Cortex of kidney (tissue), 1 donor: ENCODE measurements at places on chromosomes 2 and 18.

DNA sequence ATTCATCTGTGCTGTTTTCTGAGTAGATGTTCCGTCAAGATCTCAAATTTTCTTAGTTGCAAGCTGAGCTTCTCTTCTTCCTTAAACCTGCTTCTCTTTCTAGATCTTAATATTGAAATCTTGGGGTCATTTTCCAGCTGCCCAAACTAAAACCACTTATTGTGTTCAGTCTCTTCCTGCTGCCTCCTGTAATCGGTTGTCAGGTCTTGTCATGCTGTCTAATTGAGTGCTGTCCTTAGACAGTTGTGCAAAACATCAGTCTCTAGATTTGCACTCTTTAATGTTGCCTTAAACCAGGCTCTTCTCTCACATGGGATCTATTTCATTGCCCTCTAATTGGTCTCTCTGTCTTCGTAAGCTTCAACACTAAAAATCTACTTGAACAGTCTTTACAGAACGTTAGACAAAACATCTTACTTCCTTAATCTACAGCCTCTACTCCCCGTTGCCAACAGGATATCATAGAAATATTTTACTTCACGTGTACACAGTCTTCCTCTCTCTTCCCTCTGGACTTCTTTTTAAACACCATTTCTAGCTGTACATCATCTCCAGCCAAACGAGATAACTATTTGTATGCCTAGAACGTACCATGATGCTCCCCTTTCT, 34.9 kb downstream of the GPD2 start:
- DNase-seq = no peak

DNA sequence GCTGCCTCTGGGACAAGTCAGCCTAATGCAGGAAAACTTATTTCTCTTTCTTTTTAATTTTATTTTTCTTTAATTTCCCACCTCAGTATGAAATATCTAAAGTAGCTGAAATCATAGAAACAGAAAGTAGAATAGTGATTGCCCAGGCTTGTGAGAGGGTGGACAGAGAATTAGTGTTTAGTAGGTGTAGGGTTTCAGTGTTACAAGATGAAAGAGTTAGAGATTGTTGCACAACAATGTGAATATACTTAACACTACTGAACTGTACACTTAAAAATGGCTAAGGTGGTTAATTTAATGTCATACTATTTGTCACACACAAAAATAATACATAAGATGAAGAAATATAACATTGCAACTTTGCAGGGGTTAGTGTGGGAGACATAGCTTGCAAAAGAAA, 80.8 kb downstream of the NAT8 start:
- DNase-seq = no peak

DNA sequence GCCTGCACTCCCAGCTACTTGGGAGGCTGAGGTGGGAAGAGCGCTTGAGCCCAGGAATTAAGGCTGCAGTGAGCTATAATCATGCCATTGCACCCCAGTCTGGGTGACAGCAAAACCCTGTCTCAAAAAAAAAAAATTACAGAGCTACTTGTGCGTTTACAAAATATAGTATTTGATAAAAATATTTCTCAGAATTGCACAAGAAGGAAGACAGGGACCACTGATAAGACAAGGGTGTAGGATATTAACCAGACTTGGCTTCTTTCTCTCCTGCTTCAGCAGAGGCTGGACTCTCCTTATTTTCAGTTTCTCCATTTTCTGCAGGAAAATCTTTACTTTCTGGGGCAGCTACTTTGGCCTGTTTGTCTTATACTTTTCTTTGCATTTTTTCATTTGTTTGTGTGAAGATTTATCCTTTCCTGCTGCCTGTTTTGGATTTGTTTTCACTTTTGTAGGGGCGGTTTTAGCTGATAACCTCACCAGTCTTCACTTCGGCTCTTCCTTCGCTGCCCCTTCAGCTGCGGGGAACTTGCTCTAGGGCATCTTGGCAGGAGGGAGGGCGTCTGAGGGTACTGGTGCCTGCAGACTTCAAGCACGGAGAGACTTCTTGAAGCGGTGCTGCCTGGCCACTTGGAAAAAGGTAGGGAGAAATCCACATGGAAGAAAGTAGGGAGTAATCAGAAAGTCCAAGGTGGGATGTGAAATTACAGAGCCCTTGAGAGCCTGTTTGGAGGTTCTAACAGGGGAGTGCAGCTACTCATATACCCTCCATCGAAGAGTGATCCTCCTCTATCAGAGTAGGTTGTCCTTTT, 14.9 kb upstream of the ZDBF2 start:
- DNase-seq = no peak

DNA sequence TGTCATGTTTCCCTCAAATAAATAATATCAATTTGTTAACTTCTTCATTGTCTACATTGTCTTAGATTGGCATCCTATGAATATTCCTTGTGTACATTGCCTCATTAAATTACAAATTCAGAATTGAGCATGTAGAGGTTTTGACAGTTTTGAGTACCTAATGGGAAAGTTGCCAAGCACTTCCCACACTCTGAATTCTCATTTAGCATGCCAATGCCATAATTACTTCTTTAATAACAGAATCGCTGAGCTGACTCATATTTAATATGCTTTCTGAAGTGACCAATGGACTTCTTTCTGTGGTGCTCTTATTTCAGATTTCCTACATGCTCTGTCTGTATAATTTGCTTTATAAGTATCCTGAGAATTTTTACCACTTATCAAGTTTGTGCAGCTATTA, 114.4 kb upstream of the NOL4 start:
- no peak for DNase-seq

- no peak for DNase-seq
Observed at GRCh38 chr2:126839796-126840195, 58.9 kb upstream of the TEX51 start.

GRCh38 chr2:78890935-78891334, 134.6 kb upstream of the REG3G start:
- no peak for DNase-seq

DNA sequence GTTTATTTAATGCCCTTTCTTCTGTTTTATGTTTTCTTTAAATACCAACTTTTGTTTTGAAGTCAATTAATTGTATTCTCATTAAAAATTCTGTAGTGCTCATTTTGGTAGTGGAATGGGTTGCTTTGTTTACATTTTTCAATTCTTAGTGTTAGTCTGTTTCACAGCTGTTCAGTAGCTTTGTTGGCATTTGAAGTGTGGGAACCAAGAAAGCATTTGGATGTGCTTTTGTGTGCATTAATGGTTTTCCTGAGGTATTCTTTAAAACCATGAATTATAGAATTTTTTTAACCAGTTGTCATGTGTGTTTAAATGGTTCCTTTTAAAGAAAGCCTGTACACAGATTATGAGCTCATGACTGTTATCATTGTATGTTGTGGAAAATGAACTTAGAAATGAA, 19.7 kb downstream of the MIB1 start:
- no peak for DNase-seq

- no peak for DNase-seq
Observed at GRCh38 chr2:96099861-96100798, 16.2 kb downstream of the ADRA2B start.

DNA sequence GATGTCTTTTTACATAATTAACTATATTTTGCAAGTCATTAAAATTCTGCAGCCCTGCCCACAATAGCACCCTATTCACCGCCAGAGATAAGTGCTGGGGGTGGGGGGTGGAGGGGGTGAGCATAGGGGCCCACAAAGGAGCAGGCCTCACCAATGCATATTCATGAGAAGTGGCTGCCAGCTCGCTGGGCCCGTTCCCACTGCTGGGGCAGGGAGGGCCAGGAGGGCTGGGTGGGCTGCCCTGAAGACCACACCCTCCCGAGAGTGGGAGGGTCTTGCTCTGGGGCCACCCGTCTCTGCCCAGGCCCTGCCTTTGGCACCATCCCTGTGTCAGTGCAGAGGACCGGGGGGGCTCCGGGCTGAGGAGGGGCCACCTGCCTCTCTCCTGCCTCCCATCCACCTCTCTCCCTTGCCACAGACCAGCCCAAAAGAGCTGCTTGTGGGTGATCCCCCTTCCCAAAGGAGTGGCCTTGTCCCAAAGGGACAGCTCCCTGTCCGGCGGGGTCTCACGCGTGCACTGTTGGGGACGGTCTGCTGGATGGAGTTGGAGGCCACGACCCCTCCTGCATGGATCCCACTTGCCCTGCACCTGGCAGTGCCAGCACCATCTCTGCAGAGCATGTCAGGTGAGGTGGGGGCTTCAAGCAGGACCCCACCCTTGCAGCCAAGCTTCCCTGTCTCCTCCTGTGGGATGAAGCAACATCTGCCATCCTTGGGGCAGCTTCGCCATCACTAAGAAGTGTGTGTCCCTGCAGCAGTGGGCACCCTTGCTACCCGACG, 138.8 kb upstream of the GPC1 start:
- no peak for DNase-seq

DNA sequence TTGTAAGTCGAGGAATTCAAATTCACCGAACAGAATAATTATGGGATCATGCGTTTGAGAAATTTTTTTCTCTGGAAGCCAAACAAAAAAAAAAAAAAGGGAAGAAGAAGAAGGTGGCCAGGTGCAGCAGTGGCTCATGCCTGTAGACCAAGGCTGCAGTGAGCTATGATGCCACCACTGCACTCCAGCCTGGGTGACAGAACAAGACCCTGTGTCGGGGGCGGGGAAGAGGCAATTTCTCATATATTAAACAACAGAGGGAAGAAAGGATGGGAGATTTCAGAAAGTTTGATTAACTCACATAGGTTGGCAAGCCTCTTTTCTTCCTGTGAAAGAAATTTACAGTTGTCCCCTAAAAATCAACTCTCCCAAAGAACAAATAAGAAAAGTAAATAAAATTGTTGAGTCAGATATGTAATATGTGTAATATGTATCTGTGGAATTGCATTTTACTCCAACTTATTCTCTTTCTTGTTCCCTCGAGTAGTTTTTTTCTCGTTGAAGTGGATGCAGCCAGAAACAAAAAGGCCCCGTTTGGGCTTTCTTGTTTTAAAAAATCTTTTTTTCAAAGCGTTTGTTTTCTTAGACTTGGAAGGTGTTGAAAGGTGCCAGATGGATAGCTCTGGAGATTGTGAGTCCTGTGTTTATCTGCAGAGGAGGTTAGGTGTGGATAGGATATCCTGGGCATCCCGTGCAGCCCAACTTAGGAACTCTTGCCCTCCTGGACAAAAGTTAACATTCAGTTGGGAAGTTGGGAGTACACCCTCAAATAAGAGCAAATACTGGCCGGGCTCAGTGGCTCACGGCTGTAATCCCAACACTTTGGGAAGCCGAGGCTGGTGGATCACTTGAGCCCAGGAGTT, 25.4 kb upstream of the FMNL2 start:
- no peak for DNase-seq

- no peak for DNase-seq
Observed at GRCh38 chr2:63073994-63074393, 23.4 kb downstream of the OTX1 start.

- DNase-seq = no peak
Observed at GRCh38 chr2:64101141-64101591, 43.1 kb downstream of the PELI1 start.

GRCh38 chr18:58169472-58169871, 125.4 kb downstream of the NEDD4L start:
- no peak for DNase-seq

GRCh38 chr18:58527285-58527951, 101.5 kb downstream of the ALPK2 start:
- no peak for DNase-seq
